CD4-positive, alpha-beta memory T cell (primary cell): ENCODE measurements at places on chromosomes 4 and X. TPM values are rescaled to one million over a fixed set of nuclear protein-coding genes. Genes with fewer than 3 reads are reported as not detected.

The AMTN gene
- not detected for polyA plus RNA-seq

The MAGEA9B gene
- polyA plus RNA-seq, result not detected

The ATOH1 gene
- polyA plus RNA-seq, result not detected

The SPANXN4 gene
- not detected for polyA plus RNA-seq

The LINC00632 gene
- not detected for polyA plus RNA-seq

The CRMP1 gene
- not detected for polyA plus RNA-seq

The ADH7 gene
- not detected for polyA plus RNA-seq

The RAP2C gene
- polyA plus RNA-seq, result 20.8 TPM

The EXOC1L gene
- not detected for polyA plus RNA-seq

The PPEF2 gene
- polyA plus RNA-seq, result not detected

The GRPEL1 gene
- polyA plus RNA-seq, result 57.7 TPM

The MAGEC3 gene
- not detected for polyA plus RNA-seq

The CTAG1B gene
- not detected for polyA plus RNA-seq

The MAGEA2B gene
- polyA plus RNA-seq, result not detected

The SPRY1 gene
- polyA plus RNA-seq, result 7.5 TPM

The CSAG2 gene
- not detected for polyA plus RNA-seq

The NMU gene
- polyA plus RNA-seq, result 0.49 TPM

The CT45A5 gene
- polyA plus RNA-seq, result not detected

The DCAF4L1 gene
- not detected for polyA plus RNA-seq

The CTAG2 gene
- polyA plus RNA-seq, result not detected

The HSD17B13 gene
- polyA plus RNA-seq, result 0.14 TPM

The TRIM60 gene
- not detected for polyA plus RNA-seq

The BMPR1B gene
- polyA plus RNA-seq, result not detected
